ENCODE measurements at places on chromosomes 16 and 17. TPM values are rescaled to one million over a fixed set of nuclear protein-coding genes. Genes with fewer than 3 reads are reported as not detected.
A peak's percentile ranks its signal among the peaks of the same experiment; 100 is the strongest.

The NECAB2 gene
- 3.0 TPM for total RNA-seq

The NPIPA7 gene
- 4.5 TPM for total RNA-seq

The KCNJ16 gene
- 0.38 TPM for total RNA-seq

DNA sequence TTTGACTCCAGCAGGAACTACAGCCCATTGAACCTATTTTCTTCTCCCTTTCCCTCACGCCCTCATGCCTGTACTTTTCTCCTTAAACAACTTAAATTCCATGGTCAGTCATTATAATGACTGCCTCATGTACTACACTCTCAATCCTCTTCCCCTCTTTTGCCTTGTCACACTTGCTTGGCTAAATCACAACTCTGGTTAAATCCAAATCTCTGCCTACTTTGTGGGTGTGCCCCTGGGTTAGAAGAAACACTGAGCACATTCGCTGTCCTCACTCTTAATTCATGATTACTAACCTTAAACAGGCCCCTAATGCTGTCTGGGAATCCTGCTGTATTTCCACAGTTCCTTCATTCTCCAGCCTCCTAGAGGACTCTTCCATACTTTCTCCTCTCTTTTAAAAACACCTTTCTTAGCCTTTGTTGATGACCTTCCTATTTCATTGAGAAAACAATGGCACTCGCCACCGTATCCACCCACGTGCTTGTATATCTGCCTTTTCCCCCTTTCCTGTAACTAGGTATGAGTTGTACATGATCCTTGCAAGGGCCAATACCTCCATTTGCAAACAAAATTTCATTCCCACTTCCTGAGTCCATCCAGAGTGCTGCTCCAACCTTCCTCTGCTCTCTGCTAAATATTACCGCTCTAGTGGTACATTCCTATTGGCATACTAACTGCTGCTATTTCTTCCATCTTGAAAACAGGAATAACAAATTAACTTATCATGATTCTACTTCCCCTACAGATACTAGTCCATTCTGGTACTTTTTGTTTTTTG lies 28.9 kb downstream of the ZNRF1 start:
- DNase-seq = no peak

GRCh38 chr17:27475070-27475673 lies 18.9 kb downstream of the KSR1 start:
- DNase-seq = peak; percentile 38

- no peak for DNase-seq
These were observed 64.1 kb downstream of the PLCG2 start for GRCh38 chr16:81843243-81843582.

GRCh38 chr17:77707546-77707945 lies 251.0 kb upstream of the TNRC6C start:
- DNase-seq = no peak

GRCh38 chr16:55100100-55100499 lies 169.4 kb downstream of the IRX5 start:
- DNase-seq = no peak

- no peak for DNase-seq
These were observed 192.7 kb downstream of the RPTOR start for GRCh38 chr17:80737106-80738019.

GRCh38 chr17:75277664-75278071 lies 6.6 kb upstream of the MIF4GD start:
- DNase-seq = no peak

- no peak for DNase-seq
These were observed 110.6 kb downstream of the GP2 start for GRCh38 chr16:20216591-20217217.
